ENCODE measurements at places on chromosomes 1 and 21.

- DNase-seq, result no peak
Measured at GRCh38 chr21:31403596-31404333, 59.7 kb upstream of the TIAM1 start.

GRCh38 chr1:6587261-6588005 lies 7.6 kb downstream of the ZBTB48 start:
- no peak for DNase-seq

DNA sequence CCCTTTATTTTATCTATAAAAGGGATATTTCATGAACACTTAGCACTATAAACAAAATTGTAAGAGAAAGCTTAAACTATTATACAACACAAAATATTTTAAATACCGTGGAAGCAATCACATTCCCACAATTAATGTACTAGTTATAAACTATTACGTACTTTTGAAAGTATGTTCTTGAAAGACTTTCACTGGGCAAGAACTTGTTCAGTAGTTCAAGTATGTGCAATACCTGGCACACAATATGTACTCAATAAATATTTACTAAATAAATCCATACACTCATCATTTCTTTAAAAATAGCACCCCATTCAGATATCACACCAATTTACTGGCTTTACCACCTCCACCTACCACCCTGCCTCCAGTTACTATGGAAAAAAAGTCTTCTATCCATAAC lies 12.6 kb upstream of the FMO2 start:
- no peak for DNase-seq

DNA sequence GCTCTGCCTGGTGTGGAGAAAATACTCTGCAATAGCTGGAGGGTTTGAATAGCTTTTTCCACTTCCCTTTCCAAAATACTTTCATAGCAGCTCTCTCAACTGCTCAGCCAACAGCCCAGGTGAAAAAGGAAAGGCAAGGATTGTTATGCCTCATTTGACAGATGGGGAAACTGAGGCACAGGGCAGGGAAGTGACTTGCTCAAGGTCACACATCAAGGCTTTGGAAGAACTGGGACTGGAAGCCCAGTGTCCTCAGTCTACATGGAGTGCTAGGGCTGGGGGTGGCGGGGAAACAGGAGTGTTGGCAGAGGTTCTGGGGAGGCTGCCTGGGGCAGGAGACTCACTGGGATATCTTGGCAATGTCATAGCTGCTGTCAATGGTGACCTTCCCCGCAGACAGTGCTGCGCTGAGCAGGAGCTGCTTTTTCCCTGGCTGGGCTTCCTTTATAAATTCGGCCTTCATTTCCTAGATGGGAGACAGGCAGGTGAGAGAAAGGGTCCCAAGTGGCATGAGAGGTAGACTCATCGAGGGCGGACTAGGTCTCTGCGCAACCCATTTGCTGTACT lies 4.0 kb downstream of the CHI3L1 start:
- DNase-seq, result no peak

DNA sequence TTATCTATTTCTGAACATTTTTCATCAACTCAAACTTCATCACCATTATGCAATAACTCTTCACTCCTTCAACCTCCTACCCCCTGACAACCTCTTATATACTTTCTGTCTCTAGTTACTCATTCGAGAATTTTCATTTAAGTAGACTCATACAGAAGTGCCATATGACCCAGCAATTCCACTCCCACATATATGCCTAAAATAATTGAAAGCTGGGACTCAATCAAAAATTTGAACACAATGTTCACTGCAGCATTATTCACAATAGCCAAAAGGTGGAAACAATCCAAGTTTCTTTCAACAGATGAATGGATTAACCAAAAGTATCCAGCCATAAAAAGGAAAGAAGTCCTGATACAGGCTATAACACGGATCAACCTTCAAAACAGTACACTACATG lies 24.1 kb downstream of the COL11A1 start:
- DNase-seq, result no peak

DNA sequence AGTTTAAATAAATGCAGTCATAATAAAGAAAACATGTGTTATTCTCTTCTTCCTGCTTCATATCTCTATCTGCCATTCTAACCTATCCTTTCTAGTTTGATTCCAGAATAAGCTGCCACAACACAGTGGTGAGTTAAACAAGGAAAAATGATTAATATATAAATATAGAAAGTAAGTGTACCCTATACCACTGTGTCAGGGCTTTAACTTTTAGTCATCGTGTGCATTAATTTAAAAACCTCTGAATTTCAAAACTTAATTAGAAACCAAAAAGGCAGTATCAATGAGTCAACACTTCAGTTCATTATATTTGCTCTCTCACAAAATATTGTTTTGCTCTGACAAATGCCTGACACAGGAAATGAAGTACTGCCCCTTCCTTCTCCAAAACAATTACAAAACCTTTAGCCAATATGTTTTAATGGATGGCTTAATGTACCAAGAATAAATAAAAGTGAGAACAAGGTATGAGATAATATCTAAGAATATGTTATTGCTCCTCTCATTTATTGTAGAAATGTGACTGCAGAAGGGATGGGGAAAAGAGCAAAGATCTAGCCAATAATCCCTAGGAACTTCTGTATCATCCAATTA lies 634.8 kb downstream of the KCNT2 start:
- no peak for DNase-seq

DNA sequence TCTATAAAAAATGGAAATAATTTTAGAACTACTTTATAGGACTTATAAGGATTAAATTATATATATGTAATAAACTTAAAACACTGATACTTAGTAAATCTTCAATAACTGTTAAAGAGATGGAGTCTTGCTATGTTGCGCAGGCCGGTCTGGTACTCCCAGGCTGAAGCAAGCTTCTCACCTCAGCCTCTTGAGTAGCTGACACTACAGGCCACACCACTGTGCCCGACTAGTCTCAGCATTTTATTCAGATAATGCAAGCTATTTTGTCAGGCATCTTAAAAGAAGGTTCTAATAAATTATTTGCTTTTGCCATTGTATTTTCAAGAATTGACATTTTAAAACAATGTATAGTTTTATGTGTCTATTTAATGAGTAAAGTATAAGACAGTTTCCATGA lies 20.8 kb downstream of the CNST start:
- DNase-seq, result no peak

DNA sequence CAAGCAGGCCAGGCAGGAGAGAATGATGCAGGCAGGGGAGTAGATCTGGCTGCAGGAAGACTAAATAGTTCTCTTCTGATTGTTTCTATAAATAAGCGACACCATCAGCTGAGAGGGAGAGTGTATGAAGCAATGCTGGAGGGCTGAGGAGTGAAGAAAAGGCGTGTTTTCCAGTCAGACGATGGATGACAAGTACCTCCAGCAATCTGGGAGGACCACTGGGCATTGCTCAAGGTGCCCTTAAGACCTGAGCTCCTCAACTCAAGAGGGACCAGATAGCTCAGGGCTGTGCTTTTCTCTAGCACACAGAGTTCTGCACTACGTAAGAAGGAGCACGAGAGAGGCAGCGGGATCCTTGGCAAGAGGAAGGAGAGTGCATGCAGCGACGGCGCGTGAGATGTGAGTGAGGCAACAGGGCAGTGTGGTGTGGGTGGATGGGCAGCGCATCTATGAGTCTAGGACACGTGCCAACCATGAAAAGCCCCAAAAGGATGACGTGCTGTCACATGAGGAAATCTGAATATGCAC lies 36.0 kb downstream of the PABPC4 start:
- no peak for DNase-seq

DNA sequence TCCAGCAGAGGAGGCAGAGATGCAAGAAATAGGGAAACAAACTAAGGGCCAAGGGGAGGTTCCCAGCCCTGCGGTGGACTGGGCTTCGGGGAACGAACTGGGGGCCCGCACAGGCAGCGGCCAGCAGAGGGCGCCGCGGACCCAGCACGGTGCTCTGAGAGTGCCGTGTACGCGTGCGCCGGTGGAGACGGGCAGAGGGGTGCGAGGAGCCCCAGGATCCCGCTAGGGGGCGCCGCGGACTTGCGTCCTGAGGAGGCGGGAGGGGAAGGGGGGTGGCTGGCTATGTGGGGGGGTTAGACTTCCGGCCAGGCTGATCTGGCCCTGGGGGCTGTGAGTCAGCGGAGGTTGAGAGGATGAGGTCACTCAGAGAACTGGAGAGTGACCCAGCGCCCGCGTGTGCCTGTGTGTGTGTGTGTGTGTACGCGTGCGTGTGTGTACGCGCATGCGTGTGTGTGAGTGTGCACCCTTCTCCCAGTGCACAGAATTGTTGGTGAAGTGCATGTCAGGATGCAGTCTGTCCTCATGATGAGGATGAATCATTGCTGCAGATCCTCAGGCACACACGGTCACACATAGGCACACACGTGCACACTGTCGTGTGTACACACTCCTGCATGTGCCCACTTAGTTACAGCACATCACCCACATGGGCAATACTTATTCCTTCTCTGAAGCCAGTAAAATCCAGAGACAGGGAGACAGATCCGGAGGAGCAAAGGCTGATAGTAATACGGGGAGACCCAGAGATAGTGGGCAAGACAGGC lies 17.0 kb downstream of the NES start:
- peak; percentile 49 for DNase-seq

- no peak for DNase-seq
Measured at GRCh38 chr1:200107004-200107470, 79.5 kb downstream of the NR5A2 start.

- DNase-seq, result no peak
Measured at GRCh38 chr1:34037109-34037508, 127.9 kb downstream of the CSMD2 start.

- no peak for DNase-seq
Measured at GRCh38 chr1:94540440-94541245, 916 bp downstream of the F3 start.

DNA sequence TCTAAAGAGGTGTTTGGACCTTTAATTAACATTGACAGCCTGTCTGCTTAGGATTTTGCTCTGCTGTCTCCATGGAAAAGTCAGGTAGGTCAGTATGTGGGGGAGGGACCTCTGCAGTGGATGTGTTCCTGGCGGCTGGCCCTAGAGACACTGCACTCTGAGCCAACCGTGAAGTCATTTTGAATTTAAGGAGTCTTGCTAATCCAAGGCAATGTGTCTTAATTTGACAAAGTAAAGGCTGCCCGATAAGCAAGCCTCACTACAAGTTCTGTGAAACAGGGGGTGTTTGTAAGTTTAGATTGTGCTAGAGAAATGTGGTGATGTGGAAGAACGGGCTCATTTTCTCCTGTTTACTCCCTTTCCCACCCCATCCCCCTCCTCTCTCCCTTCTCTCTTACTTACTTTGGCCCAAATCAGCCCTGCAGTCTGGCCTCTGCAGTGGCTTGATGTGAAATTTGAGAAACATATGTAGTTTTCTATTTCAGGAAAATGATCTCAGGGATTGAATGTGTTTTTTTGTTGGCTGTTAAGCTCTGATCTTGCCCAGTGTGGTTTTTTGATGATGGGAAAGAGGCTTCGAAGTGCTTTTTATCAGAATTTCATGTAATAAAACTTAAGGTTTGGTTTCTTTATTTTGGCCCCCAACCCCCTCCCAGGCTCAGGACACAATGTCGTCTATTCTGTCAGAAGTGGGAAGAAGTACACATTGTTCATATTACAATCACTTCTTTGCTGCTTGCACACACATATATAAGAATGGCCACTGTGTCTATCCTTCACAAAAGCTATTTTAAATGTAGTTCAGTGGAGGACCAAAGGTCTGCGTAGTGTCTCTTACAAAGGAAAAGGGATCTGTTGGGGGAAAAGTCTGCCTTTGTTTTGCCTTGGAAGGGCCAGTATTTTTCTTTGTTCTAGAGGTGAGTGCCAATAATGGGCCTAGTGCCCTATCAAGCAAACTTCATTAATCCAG lies 96.6 kb downstream of the FGGY start:
- peak; percentile 95 for DNase-seq

- DNase-seq, result peak; percentile 82
Measured at GRCh38 chr1:43232482-43232881, 37.3 kb upstream of the TMEM125 start.

DNA sequence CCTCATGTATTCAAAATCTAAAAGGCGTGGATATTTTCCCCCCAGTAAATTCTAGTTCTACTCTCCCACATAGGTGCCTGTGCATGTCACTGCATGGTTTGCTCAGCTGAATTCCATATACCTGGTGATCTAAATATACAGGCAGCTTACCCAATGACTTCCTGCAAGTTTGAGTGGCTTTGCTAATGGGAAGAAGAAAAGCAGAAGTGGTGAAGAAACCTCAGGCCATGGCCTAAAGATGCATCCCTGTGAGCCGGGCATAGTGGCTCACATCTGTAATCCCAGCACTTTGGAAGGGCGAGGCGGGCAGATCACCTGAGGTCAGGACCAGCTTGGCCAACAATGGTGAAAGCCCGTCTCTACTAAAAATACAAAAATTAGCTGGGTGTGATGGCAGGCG lies 11.5 kb downstream of the SLC44A3 start:
- no peak for DNase-seq

- DNase-seq, result no peak
Measured at GRCh38 chr1:221688488-221688843, 53.4 kb downstream of the DUSP10 start.

DNA sequence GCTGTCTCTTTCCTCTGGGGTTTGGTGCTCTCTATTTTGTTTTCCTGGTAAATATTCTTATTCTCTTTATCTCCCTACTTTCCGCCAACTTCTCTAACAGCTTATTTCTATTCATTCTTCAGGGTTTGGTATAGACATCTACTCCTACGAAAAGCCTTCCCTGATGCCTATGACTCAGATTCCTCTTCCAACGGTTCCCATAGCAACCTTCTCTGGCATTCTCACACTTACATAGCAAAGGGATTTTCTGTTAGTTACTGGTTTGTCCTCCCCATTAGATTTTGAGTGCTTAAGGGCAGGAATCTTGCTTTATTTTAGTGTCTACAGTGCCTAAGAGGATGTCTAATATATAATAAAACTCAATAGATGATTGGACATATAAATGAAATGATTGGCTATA lies 407.6 kb upstream of the DEPDC1 start:
- no peak for DNase-seq

- no peak for DNase-seq
Measured at GRCh38 chr1:218371927-218372672, 27.0 kb downstream of the TGFB2 start.

- no peak for DNase-seq
Measured at GRCh38 chr1:25765923-25766589, 33.9 kb upstream of the SELENON start.

DNA sequence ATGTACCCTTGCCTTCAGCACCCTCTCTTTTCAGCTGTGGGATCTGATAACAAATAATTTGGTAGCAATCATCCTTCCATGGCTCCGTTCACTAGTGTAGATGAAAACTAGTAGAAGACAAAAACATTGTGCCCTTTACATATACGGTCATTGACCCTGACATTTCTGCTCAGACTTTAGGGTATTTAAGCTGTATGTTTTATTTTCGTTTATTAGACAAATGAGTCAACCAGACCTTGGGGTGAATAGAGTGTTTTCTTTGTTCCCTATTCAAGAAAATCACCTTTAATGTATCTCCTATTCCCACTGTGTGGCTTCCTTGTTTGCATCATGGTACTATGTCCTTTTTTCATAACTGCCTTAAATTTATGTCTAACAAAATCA lies 187.3 kb downstream of the VAV3 start:
- no peak for DNase-seq

GRCh38 chr1:223394242-223394641 lies 1.0 kb downstream of the CCDC185 start:
- no peak for DNase-seq

Measured in cerebellar nuclear complex (tissue), 1 donor.